ENCODE measurements at places on chromosomes 3 and 15.

DNA sequence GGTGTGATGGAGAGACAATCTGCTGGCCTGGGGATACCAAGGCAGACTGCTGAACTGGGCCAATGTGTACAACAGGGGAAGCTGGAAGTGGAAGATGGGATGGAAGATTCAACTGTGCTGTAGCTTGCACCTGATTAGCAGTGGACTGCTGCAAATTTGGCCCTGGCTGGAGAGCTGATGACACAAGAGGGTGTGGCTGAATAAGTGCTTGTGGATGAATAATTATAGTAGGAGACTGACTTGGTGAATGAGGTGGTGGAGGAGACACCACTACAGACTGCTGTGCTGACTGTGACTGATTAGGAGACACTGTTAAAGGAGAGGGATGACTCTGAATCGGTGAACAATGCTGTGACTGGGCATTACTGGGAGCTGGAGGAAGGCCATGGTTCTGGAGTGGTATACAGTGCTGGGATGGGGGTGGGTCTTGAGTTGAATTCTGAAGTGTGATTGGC, 52.5 kb downstream of the PHC3 start:
- H3K27me3 ChIP-seq: no peaks in the 10 kb centered on the region
- peak overlapping the region; percentile 70 for H3K27ac ChIP-seq
- peaks cover 41% of the 10 kb centered on the region for H3K36me3 ChIP-seq
- H3K4me3 ChIP-seq: no peak overlapping the region

- H3K4me1 ChIP-seq: peaks cover 6% of the 10 kb centered on the region
- no peaks in the 10 kb centered on the region for H3K36me3 ChIP-seq
- DNase-seq: no peak
- H3K4me3 ChIP-seq: no peak overlapping the region
- H3K27me3 ChIP-seq: peaks cover 16% of the 10 kb centered on the region
Observed at GRCh38 chr3:171687581-171687980, 122.7 kb downstream of the PLD1 start.

- DNase-seq: no peak
- H3K27ac ChIP-seq: no peak overlapping the region
- H3K36me3 ChIP-seq: no peaks in the 10 kb centered on the region
- no peak overlapping the region for H3K4me3 ChIP-seq
Observed at GRCh38 chr3:152069871-152070270, 196.4 kb downstream of the SUCNR1 start.

DNA sequence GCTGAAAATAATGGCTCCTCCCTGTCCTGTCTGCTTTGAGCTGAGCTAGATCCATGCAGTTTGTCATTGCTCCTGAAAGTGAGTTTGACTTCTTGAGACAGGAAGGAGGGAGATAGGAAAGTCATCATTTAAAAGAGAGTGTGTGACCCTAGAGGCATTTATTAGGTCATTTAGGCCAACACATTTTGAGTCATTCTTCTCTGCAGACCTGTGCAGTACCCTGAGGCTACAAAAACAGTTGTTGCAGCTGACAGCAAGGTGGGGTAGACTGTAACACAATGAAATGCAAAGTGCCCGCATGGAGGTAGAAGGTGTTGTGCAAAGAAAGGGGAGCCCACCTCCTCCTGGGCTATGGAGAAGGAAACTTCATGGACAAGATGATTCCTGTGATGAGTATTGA, 102.8 kb upstream of the PFN2 start:
- H3K27me3 ChIP-seq: peaks cover 23% of the 10 kb centered on the region
- H3K36me3 ChIP-seq: no peaks in the 10 kb centered on the region
- no peak for DNase-seq
- H3K4me1 ChIP-seq: peaks cover 6% of the 10 kb centered on the region
- no peak overlapping the region for H3K27ac ChIP-seq
- no peak overlapping the region for H3K4me3 ChIP-seq

DNA sequence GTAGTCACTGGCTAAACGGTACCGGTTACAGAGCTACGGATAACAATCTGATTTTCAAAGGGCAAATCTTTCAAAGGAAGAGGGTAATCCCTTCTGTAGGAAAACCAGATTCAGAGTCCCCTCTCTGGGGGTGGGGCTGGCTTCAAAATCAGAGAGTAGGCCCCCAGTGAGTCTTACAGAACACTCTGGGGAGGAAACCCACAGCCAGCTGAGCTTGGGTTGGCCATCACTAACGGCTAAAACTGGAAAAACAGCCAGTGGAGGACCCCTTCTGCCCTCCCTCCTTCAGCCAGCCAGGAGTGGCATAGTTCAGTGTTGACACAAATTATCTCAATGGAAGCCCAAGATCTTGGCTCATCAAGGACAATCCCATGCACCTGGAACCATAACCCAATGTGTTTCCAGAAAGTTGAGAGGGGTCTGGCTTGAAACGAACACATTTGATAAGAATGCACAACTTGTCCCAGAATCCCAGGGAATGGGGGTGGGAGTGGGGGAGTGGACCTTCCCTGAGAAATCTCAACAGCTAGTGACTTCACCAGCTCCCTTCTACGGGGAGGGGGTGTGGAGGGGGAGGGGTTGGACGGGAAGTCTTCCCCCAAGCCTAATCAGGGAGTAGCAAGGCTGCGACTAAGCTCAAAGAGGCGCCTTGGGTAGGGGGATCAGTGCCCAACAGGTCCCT, 1.0 kb downstream of the RASL12 start:
- no peaks in the 10 kb centered on the region for H3K36me3 ChIP-seq
- no peak for DNase-seq
- peak overlapping the region; percentile 59 for H3K4me3 ChIP-seq
- H3K4me1 ChIP-seq: peaks cover 6% of the 10 kb centered on the region
- peaks cover 36% of the 10 kb centered on the region for H3K27me3 ChIP-seq
- no peak overlapping the region for H3K27ac ChIP-seq

Data from activated naive CD8-positive, alpha-beta T cell treated with anti-CD3 and anti-CD28 coated beads for 36 hours (primary cell).